Astrocyte of the hippocampus (primary cell): ENCODE measurements at places on chromosomes 16 and 17.
A peak's percentile ranks its signal among the peaks of the same experiment; 100 is the strongest.

GRCh38 chr17:74356646-74357465 is 4.8 kb downstream of the BTBD17 start:
- DNase-seq = no peak

GRCh38 chr17:2023692-2024571 is 1.2 kb downstream of the RTN4RL1 start:
- peak; percentile 79 for DNase-seq

DNA sequence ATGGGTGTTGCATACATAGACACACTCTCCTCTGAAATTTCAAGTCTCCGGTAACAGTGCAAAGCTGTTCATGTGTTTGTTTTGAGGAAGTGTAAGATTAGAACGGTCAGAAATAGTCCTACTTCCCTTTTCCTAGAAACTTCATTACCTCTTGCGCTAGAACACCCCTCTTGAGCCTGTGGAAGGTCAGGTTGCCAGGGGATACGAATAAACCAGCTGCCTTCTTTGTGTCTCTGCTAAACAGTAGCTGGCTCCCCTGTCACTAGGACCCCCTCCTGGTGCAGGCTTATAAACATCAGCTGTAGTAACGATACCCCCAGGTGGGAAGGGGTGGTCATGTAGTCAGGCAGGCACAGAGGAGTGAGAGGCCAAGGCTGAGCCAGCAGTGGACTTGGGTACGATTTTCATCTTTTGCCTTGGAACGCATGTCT is 113.4 kb upstream of the RCVRN start:
- no peak for DNase-seq

GRCh38 chr16:25033852-25034251 is 18.7 kb upstream of the ARHGAP17 start:
- peak; percentile 74 for DNase-seq

- peak; percentile 88 for DNase-seq
Observed at GRCh38 chr16:53052519-53053501, at the start of gene CHD9NB. TSS of gene CHD9NB (minus strand) at chr16:53052897. CDS start at chr16:53044158, 8,739 bp downstream.

- DNase-seq = no peak
Observed at GRCh38 chr16:23279721-23280153, 22.4 kb upstream of the SCNN1B start.

DNA sequence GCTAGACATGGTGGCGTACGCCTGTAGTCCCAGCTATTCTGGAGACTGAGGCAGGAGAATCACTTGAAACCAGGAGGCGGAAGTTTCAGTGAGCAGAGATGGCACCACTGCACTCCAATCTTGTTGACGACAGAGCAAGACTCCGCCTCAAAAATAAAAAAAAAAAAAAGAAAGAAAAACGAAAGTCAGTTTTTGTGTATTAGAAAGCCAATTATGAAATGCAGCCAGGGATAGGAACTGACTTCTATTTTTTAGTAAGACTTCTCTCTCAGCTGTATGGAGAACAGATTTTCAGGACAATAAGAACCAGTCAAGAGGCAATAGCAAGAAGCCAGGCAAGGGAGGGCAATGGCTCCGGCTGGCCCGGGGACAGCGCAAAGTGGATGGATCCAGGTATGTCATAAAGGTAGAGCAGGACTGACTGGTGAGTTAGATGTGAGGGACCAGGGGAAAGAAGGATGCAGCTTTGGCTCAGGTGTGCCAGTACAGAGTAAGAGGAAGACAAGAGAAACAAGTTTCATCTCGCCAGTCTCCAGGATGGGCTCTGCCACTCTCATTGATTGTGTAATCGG is 12.5 kb upstream of the CCL1 start:
- DNase-seq = no peak

DNA sequence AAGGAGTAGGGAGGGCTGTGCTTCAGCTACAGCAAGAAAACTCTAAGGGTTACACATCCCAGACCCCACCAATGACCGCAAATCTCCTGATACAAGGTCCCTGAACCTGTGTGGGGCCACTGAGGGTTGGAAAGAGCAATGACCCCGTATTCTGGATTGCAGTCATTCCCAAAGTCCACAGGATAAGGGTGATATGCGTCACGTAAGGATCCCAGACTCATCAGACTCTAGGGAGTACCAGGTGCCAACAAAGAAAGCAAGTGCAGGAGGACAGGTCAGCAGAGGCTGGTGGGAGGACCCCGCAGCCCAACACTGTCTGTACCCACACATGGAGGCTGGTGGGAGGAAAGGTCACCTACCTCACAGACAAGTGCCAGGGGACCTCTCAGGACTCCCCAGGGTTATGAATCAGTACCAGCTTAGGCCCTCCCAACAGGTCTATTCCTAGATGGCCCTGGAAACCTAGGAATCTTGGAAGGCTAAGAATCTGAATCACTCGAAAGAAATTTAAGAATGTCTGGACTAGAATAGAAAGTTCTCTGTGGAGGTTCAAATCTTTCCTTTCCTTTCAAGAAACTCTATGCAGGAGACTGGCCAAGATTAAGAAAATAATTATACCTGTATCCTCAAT is 16.2 kb downstream of the PITPNA start:
- peak; percentile 11 for DNase-seq

DNA sequence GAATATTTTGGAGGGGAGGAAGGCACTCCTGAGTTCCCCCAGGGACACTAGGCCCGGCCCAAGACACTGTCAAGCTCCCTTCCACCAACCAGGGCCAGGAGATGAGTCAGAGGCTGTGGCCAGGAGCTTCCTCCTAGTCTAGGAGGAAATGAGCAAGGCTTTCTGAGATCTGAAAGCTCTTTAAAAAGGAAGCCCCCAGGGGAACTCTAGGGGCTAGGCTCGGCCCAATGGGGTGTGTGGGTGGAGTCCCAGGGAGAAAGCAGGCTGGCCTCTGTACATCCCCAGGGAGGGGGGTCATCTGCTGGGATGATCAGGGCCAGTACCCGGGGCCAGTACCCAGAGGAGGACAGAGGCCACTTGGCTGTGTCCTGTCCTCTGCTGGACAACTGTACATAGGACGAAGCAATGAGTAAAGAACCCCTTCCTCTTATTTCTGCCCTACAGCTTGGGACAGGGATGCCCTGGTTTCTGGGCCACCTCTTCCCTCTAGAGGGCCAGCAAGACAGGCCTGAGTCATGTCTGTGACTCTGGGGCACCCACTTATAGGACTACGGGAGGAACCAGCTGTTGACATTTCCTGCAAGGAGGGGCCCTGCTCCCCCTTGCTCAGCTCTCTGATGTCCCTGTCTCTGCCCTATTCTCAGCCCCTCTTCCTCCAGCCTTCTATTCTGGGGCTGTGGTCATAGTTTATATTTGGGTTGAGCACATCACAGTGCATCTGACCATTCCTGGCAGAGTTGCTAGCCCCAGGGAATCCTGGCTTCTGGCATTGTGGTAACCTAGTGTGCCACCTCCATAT is 2.7 kb downstream of the FHOD1 start:
- peak; percentile 55 for DNase-seq

DNA sequence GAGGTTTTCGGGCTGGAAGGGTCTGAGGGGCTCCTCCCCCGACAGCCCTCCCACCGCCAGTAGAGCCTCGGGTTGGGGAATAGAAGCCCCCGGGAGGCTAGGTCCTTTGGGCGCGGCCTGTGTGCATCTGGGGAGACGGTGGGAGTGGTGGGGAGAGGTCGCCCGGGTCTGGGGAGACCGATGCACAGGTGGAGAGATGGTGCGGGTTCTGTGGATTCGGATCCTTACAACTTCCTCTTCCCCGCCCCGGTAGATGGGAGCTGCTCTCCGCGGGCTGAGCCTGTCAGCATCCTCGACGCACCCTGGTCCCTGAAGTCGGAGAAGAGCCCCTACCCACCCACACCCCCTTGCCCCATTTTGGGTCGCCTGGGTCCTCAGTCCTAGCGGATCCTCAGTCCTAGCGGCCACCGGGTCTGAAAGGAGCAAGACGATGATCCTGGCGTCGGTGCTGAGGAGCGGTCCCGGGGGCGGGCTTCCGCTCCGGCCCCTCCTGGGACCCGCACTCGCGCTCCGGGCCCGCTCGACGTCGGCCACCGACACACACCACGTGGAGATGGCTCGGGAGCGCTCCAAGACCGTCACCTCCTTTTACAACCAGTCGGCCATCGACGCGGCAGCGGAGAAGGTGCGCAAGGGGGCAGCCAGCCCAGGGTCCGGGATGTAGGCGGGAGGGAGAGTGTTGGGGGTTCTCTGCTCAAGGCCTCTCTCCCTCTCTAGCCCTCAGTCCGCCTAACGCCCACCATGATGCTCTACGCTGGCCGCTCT is 790 bp downstream of the BCKDK start:
- no peak for DNase-seq

DNA sequence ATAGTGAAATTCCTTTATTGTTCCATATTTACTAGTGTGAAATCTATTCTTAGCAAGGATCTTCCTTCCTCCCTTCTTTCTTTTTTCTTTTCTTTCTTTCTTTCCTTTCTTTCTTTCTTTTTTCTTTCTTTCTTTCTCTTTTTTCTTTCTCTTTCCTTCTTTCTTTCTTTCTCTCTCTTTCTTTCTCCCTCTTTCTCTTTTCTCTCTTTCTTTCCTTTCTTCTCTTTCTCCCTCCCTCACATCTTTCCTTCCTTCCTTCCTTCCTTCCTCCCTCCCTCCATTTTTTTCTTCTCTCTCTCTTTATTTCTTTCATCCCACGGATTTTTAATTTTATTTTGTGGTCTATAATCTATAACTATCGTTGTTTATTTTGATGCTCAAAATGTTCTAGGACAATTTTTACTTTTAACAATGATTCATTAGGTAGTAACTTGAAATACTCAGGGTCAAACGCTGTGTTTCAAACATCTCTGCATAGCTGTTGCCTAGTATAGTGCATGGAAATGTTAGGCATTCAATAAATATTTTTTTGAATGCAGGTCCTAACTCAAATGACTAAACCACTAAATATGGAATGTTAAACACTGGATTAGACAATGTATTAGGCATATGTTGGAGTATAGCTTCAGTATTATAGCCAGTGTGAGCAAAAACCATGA is 178.3 kb downstream of the MAP2K6 start:
- DNase-seq = peak; percentile 31

DNA sequence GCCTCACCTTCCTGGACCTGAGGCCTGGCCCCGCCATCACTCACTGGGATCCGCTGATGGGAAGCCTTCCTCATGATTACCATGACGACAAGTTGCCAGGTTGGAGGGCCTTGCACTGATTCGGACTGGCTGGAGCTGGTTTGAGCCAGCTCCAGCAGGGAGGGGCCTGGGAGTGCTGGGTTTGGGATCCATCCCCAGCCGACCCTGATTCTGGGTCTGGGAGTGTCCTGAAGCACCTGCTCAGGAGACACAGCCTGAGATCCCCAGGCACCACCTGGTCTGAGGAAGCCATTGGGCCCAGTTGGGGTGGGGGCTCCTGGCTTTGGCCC is 5.9 kb upstream of the BAIAP3 start:
- DNase-seq = no peak

- peak; percentile 33 for DNase-seq
Observed at GRCh38 chr17:3754458-3755334, 31.0 kb downstream of the HASPIN start.

GRCh38 chr17:259341-259976 is 78.0 kb upstream of the DOC2B start:
- peak; percentile 31 for DNase-seq

GRCh38 chr17:27495460-27495859 is 39.2 kb downstream of the KSR1 start:
- no peak for DNase-seq

GRCh38 chr17:7702776-7703175 is 2.2 kb upstream of the EFNB3 start:
- no peak for DNase-seq

- DNase-seq = no peak
Observed at GRCh38 chr17:54029986-54030385, 207.3 kb downstream of the KIF2B start.

DNA sequence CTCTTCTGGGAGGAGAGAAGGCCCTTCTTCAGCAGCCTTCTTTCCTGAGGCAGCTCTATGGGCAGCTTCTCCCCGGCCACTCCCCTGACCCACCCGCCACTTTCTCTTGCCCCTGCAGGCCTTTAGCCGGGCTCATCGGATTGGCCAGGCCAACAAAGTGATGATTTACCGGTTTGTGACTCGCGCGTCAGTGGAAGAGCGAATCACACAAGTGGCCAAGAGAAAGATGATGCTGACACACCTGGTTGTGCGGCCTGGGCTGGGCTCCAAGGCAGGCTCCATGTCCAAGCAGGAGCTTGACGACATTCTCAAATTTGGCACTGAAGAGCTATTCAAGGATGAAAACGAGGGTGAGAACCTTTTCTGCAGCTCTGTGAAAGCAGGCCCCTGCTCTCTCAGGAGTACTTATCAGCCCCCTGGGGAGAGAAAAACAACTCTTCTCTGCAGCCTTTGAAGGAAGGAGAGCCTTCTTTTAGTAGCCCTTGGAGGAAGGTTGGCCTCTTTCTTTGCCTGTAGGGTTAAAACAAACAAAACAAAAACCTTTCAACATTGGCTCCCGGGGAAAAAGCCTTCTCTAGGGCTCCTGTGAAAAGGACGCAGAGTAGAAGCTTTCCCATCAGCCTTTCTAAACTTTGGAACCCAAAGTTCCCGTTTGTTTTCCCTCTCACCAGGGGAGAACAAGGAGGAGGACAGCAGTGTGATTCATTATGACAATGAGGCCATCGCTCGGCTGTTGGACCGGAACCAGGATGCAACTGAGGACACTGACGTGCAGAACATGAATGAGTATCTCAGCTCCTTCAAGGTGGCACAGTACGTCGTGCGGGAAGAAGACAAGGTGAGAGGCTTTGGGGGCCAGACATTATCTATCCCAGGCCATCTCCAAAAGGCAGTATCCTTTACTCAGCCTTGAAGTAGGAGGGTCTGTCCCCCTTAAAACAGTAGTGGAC is 12.7 kb downstream of the RNF227 start:
- no peak for DNase-seq

GRCh38 chr16:58634265-58634802 is 4.7 kb upstream of the CNOT1 start:
- DNase-seq = no peak

DNA sequence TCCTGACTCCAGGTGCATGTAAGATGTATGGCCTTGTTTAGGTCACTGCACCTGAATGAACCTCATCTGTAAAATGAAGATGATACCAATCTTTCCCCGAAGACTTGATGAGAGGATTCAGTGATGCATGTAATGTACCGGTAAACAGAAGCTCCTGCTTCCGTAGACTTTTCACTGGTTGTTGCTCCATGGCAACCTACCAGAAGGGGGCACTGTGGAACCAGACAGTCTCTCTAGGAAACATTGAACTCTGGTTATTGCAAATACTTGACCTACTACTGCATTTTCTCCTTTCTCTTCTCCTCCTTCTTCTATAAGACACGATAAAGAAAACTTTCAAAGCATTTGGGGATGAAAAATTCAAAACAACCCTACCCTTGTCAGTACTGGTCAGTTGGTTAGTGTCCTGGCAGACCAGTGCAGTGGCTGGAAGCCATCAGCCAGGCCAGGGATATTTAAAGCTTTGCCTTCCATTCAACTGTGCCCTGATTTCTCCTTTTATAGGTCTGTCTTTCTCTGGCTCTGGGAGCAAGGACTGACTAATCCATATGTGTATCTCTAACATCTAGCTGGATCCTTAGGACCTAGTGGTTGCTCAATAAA is 667.4 kb upstream of the SALL1 start:
- DNase-seq = peak; percentile 39

- DNase-seq = no peak
Observed at GRCh38 chr16:12646098-12646489, 157.6 kb downstream of the CPPED1 start.

GRCh38 chr17:13569398-13570123 is 32.2 kb downstream of the HS3ST3A1 start:
- DNase-seq = peak; percentile 74

GRCh38 chr16:50494501-50495491 is 53.4 kb upstream of the NKD1 start:
- no peak for DNase-seq
